ENCODE measurements at places on chromosomes 3 and 15.
A peak's percentile ranks its signal among the peaks of the same experiment; 100 is the strongest.

DNA sequence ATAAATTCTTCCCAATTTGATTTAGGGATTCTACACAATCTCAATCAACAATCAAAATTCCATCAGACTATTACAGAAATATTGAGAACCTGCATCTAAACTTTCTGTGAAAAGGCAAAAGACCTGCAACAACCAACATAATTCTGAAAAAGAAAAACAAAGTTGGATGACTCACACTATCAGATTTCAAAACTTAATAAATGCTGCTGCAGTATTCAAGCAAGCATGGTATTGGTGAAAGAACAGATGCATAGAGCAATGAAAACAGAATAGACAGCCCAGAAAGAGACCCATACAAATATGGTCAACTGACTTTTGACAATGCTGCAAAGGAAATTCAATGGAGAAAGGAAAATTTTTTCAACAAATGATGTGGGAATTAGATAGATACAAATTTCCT is 477.1 kb upstream of the NR2F2 start:
- DNase-seq: no peak

DNA sequence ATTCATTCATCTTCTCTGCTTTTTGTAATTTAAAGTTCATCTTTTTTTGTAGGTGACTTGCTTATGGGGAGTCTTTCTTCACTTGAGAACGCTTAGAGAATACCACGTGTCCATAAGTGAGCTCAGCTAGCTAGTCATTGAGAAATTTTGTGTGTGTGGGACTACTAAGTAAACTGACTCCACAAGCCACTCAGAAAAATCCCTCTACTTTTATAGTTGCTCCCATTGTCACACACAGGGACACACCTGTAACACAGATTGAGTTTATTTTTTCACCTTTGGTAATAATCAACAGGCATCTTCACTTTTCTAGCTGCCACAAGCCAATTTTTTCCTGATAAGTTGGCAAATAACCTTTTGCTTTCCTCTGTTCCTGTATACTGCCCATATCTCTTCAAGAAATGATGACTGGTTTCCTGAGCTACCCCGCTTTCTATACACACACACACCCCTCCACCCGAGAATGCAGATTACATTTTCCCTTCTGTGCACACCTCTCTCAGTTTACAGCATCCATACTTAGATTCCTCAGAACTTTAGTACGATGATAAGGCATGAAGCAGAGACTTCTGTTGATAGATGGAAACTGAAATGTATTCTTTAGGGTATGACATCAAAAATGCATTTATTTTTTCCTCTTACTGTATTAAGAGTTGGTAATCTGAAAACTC is 4.6 kb downstream of the TSC22D2 start:
- no peak for DNase-seq

- no peak for DNase-seq
Observed at GRCh38 chr15:49621401-49621811, 558 bp downstream of the DTWD1 start.

GRCh38 chr3:10619989-10620832 is 114.8 kb upstream of the ATP2B2 start:
- no peak for DNase-seq

GRCh38 chr15:89363133-89363532 is 28.5 kb upstream of the POLG start:
- no peak for DNase-seq

GRCh38 chr3:126654571-126655383 is at the start of gene TXNRD3:
TXNRD3 (minus strand) TSS chr3:126655124.
- DNase-seq: peak; percentile 43

- DNase-seq: no peak
Observed at GRCh38 chr3:124107104-124107890, 115.4 kb upstream of the ROPN1 start.

- DNase-seq: no peak
Observed at GRCh38 chr3:39474126-39474515, 6.6 kb downstream of the MOBP start.

DNA sequence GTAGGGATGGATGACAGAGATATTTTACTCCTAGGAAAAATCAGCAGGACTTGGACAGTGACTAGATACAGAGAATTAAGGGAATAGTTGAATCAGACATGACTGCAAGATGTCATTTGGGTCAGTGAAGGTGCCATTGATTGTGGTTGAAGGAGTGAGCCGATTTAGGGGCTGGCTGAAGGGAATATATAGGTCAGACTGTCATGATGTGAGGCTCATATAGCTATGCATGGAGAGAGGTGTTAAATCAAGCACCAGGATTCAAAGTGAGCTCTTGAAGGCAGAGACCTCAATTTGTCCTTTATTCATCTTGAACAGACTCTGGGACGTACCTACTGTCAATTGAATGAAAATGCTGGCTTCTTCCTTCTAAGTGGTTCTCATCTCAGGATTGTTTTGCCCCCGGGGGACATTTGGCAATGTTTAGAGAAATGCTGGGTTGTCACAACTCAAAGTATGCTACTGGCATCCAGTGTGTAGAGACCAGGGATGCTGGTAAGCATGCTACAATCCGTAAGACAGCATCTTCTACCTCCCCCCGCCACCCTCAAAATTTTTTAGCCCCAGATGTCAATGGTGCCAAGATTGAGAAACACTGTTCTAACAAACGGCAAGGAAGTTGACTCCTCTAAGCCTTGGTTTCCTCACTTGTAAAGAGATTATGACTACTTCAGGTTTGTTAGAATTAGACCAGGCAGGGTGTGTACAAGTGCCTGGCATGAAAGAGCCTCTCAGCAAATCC is 7.8 kb downstream of the ATP2C1 start:
- no peak for DNase-seq

DNA sequence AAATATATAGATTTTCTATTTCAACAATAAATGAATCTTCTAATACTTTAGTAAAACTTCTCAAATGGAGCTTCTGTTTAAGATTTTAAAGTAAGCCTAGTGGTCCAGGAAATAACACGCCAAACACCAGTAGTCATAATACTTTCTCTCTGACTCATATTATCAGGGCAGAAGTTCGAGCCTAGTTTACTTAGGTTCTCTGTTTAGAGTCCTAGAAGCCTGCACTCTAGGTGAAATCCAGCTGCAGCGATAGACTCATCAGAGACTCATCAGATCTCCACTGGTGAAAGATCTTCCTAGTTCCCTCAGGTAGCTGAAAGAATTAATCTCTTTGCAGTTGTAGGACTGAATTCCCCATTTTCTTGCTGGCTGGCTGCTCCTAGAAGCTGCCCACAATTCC is 552.5 kb upstream of the ROBO2 start:
- DNase-seq: no peak

GRCh38 chr15:33662014-33662413 is 306.3 kb upstream of the CHRM5 start:
- DNase-seq: no peak

DNA sequence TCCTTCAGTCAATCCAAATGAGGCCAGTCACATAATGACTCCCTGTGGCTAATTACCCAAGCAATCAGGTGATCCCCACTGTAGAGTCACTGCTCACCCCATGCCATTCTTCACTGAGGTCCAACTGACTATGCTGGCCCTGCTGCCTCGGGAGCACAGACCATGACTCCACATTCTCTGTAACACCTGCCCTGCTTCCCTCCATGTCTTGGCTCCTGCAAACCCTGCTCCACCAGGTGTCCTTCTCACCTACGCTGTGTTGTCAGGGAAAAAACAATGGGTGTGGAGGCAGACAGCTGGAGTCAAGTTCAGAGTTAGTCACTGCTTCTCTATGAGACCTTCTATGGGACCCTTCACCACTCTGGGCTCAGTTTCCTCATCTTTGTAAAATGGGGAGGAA is 6.1 kb upstream of the SFMBT1 start:
- DNase-seq: no peak

- DNase-seq: no peak
Observed at GRCh38 chr3:97932387-97932801, 39.8 kb downstream of the RIOX2 start.

GRCh38 chr3:11273891-11274291 is 1.7 kb downstream of the ATG7 start:
- DNase-seq: no peak

DNA sequence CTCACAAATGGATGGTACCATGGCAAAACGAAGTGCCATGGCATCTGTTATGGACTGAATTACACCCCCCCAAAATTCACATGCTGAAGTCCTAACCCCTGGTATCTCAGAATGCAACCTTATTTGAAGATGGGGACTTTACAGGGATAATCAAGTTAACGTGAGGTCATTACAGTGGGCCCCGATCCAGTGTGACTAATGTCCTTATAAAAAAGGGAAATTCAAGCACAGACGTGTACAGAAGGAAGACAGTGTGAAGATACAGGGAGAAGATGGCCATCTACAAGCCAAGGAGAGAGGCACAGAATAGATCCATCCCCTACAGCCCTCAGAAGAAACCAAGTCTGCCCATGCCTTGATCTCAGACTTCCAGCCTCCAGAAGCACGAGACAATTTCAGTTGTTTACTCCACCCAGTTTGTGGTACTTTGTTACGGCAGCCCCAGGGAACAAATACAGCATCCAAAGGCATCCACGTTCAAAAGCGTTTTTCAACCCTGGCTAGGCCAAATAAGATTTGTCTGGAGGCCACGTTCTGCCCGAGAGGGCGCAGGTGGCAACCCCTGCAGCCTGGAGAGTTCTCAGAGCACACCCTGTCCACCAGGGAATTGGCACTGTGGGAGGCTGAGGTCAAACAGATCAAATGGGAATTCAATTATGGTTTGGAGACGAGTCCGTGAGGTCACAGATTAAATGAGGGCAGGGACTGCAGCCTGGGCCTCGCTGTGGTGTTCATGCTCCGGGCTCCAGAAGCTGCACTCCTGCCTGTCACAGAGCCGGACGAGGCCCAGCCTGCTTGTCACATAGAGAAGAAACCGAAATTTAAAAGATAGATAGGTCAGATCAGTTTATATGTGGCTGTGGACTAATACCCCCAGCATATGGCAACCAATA is 494.8 kb downstream of the SHQ1 start:
- DNase-seq: no peak

DNA sequence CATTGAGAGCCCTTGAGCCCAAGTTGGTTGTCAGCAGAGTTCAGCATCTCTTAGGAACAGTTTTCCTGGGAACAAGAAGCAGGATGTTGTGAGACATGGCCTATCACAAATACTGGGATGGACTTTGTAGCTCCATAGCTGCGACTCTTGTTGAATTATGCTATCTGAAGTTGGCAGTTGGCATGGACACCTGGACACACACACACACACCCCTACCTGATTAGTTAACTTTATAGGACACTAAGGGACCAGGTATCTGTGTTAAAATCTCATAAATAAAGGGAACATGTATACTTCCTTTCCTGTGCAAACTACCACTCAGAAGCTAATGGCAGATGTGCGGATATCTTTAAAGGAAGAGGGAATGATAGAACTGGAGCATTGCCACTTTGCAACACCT is 10.2 kb upstream of the CHRNA7 start:
- no peak for DNase-seq

- DNase-seq: no peak
Observed at GRCh38 chr3:14256561-14257342, 78.1 kb downstream of the LSM3 start.

DNA sequence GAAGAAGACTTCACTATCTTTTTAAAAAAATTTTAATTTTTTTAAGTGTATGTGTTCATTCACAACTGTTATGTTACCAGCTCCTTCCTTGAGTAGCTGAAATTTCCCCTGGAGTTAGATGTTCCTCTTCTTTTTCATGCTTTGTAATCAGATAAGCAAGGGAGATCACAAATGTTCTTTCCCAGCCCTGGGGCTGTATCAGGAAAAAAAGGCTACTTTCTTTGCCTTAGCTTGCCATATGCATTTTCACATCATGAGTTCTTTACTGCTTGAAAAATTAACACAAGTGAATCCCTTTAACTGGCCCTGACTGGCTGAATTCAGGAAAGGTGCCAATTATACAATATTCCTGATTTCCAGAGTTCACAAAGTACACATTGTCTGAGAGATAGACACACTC is 353.2 kb upstream of the ATP11B start:
- no peak for DNase-seq

DNA sequence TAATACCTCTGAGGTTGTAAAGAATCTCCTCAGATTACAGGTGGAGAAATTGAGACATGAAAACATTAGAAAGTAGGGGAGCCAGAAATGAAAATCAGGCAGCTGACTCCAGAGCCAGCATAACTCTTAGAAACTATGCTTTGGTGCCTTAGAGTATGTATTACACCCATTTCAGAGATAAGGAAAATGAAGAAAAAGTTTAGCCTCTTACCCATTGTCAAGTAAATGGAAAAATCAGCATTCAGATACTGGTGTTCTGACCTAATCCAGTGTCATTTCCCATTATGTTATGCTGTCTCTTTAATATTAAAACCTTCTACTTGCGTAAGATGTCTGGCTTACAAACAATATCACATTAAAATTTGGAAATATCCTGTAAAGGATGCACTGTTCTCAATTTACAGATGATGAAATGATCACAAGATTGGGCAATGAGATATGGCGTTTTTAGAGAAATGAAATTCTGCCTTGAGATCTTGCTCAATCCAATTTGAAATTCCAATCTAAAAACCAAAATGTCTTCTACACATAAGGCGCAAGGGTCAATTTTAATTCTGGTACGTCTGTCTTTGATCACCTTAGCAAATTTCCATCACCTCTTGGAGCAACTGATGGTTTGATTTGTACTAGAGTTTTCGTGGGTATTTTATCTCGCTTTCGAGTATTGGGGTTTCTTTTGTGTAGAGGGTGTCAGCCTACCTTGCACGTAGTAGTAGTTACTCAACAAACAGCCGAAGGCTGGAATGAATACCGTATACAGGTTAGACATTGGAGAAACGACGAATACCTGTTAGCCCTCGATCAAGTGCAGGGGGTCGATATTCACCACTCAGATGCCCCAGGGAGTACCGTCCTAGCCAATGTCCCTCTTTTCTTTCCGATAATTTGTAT is 902 bp upstream of the ZCWPW2 start:
- DNase-seq: no peak

GRCh38 chr3:171315919-171316318 is 144.3 kb downstream of the TNIK start:
- no peak for DNase-seq

DNA sequence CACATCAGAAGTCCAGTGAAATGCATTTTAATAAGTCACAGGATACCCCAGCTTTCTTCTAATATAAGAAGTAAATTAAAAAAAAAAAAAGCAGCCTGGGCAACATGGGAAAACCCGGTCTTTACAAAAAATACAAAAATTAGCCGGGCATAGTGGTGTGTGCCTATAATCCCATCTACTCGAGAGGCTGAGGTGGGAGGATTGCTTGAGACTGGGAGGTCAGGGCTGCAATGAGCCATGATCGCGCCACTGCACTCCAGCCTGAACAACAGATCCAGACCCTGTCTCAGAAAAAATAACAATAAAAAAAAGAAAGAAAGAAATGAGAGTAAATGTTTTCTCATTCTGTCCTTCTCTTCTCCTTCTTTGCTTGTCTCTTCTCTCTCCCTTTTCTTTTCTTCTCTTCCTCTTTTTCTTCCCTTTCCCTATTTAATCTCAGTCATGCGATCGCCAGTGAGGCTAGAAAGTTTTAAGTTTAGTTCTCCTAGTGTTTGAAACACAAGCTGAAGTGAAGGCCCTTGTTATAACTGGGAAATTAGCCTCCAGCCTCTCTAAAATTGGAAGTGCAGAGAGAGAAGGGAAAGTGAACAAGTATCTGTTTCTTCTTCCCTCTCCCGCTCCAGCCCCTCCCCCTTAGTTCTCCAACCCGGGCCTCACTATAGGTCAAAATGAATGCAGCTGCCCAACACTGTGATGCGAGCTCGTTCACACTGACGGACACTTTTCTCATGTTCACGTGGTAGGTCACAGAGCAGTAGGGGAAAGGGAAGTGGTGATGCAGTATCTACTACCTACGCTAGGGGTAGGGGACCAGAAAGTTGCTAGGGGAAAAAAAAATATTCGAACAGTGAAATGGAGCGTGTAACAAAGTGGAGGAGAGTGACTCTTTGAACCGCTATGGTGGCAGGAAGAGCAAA is 23.5 kb upstream of the TSC22D2 start:
- peak; percentile 41 for DNase-seq

Measured in effector memory CD8-positive, alpha-beta T cell (primary cell).